ENCODE measurements at places on chromosomes 16 and 17.
A peak's percentile ranks its signal among the peaks of the same experiment; 100 is the strongest.

- no peak overlapping the region for H3K27ac ChIP-seq
- no peak overlapping the region for H3K4me3 ChIP-seq
- no peaks in the 10 kb centered on the region for H3K36me3 ChIP-seq
- H3K4me1 ChIP-seq: no peaks in the 10 kb centered on the region
- DNase-seq: no peak
- H3K27me3 ChIP-seq: peaks cover 1% of the 10 kb centered on the region
These were observed 37.7 kb upstream of the NUFIP2 start for GRCh38 chr17:29331708-29332085.

DNA sequence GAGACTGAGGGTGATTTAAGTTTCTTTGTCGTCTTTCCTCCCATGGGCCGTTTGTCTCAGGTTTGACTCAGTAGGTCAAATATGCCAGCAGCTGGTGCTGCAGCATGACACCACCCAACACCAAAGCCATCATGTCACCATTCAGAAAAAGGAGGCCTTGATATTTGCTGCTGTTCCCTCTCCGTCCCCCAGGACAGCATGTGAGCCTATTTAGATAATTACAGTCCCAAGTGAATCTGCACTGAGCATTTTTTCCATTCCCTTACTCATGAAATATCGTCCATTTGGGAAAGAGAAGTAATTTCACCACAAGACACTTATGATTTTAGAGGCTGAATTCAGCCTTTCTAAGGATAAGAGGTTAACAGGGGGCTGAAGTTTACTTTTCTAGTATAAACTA is 62.2 kb upstream of the ADORA2B start:
- H3K4me3 ChIP-seq: no peak overlapping the region
- H3K27me3 ChIP-seq: no peaks in the 10 kb centered on the region
- H3K27ac ChIP-seq: no peak overlapping the region
- H3K36me3 ChIP-seq: no peaks in the 10 kb centered on the region

- H3K27ac ChIP-seq: no peak overlapping the region
- no peaks in the 10 kb centered on the region for H3K4me1 ChIP-seq
- H3K4me3 ChIP-seq: no peak overlapping the region
These were observed 58.8 kb downstream of the NT5M start for GRCh38 chr17:17361867-17362539.

- no peak overlapping the region for H3K27ac ChIP-seq
- no peaks in the 10 kb centered on the region for H3K27me3 ChIP-seq
- H3K4me3 ChIP-seq: no peak overlapping the region
- H3K4me1 ChIP-seq: peaks cover 34% of the 10 kb centered on the region
- DNase-seq: no peak
These were observed 13.3 kb downstream of the GSE1 start for GRCh38 chr16:85626191-85626981.

DNA sequence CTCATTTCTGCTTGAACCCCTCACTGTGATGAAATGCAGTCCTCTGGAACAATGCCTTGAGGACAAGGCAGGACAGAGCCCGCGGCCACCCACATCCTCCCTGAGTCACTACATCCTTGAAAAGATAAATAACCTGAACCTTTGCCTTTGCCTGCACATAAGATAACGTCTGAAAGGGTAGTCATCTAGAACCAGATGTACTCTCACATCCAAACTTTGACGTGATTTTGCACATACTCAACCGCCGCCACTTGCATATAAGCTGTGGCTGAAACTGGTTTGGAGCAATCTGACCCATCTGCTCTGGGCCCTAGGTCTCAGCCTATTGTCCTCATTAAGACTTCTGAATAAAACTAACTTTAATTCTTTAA is 252.1 kb downstream of the PHKB start:
- DNase-seq: no peak
- H3K27me3 ChIP-seq: peaks cover 3% of the 10 kb centered on the region
- peaks cover 3% of the 10 kb centered on the region for H3K4me1 ChIP-seq
- no peaks in the 10 kb centered on the region for H3K36me3 ChIP-seq

- no peaks in the 10 kb centered on the region for H3K36me3 ChIP-seq
- no peaks in the 10 kb centered on the region for H3K27me3 ChIP-seq
- no peak for DNase-seq
- no peaks in the 10 kb centered on the region for H3K4me1 ChIP-seq
These were observed 185.7 kb downstream of the IRX5 start for GRCh38 chr16:55116165-55116920.

GRCh38 chr16:86519649-86520316 is 9.5 kb downstream of the FOXF1 start:
- no peak overlapping the region for H3K4me3 ChIP-seq
- peaks cover 3% of the 10 kb centered on the region for H3K4me1 ChIP-seq
- no peaks in the 10 kb centered on the region for H3K36me3 ChIP-seq

DNA sequence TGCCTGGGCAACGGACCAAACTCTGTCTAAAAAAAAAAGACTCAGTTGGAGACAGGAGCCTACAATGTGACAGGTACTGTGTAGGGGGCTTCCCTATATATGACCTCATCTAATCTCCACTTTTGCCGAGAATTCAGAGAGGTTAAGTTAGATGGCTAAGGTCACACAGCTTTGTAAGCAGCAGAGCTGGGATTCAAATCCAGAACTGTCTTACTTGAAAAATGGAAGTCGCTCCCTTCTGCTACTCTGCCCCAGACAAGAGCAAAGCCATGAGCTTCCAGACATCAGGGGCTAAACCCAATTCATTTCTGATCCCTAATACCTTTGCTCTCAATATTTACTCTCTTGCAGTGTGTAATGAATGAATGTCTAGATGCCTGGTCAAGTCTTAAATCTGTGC is 41.5 kb upstream of the ABCC12 start:
- DNase-seq: no peak
- H3K4me1 ChIP-seq: no peaks in the 10 kb centered on the region
- no peak overlapping the region for H3K4me3 ChIP-seq
- no peaks in the 10 kb centered on the region for H3K36me3 ChIP-seq
- no peaks in the 10 kb centered on the region for H3K27me3 ChIP-seq

DNA sequence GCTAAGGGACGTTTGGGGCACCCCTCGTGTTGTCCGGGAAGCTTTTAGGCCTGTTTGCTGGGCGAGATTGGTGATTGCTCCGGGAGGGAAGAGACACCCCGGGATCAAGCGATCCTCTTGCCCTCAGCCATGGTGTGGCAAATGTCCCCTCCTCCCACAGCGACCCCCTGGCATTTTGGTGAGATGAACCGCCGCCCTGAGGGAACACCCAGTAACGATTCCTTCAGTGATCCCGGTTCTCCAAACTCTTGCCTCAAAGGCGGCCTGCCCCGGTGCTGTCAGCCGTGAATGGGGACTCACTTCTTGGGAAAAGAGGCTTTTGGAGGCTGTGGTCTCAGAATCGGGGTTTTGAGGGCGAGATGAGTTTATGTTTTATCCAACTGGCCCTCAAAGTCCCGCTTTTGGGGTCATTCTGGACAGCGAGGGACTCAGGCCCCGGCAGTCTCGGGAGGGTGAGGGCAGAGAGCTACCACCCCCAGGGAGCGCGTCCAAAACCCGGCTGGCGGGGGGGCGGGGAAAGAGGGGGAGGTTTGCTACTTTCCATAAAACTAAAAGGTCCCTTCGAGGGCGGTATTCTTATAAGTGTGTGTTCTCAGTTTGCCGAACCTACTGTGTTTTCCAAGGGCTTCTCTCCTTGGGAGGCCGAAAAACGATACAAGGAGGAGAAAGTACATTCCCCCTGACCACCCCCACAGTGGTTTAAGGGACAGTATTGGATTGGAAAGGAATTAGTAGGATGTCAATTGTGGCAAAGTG is 232.7 kb downstream of the MRTFB start:
- peak overlapping the region; percentile 78 for H3K4me3 ChIP-seq
- no peak for DNase-seq
- peaks cover 12% of the 10 kb centered on the region for H3K27me3 ChIP-seq
- no peaks in the 10 kb centered on the region for H3K36me3 ChIP-seq
- peaks cover 32% of the 10 kb centered on the region for H3K4me1 ChIP-seq
- no peak overlapping the region for H3K27ac ChIP-seq

DNA sequence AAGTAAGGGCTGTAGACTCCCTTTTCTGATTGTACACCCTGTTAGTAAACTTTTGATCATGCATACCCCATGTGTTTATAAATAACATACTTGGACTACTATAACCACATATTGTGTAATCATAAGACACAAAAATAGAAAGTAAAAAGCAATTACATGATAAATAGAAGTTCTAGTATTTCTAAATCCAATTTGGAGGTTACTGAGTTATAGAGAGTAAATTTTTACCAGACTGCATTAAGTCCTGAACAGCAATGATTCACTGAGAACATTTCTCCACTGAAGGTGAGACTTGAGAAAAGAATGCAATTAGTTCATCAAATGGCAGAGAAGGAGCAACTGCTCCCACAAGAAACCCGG is 7.7 kb upstream of the TBKBP1 start:
- no peak overlapping the region for H3K4me3 ChIP-seq
- H3K4me1 ChIP-seq: peaks cover 13% of the 10 kb centered on the region
- DNase-seq: no peak
- H3K27ac ChIP-seq: no peak overlapping the region

DNA sequence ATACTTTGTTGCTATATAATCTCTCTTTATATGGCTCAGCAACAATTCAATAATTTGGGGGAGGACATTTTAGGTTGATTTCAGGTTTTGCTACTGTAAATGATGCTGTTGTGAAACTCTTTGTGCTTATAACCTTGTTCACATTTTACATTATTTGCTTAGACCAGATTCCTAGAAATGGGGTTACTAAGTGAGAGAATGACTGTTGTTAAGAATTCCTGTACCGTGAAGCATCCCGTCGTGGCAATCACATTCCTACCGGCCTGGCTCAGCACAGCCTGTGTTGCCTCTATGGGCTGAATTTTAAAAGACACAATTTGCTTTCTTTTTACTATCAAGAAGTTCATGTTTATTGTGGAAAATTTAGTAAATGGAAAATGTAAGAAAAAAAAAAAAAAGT is 31.4 kb downstream of the B9D1 start:
- peaks cover 6% of the 10 kb centered on the region for H3K27me3 ChIP-seq
- peaks cover 4% of the 10 kb centered on the region for H3K4me1 ChIP-seq
- H3K4me3 ChIP-seq: no peak overlapping the region
- DNase-seq: no peak
- H3K27ac ChIP-seq: no peak overlapping the region

DNA sequence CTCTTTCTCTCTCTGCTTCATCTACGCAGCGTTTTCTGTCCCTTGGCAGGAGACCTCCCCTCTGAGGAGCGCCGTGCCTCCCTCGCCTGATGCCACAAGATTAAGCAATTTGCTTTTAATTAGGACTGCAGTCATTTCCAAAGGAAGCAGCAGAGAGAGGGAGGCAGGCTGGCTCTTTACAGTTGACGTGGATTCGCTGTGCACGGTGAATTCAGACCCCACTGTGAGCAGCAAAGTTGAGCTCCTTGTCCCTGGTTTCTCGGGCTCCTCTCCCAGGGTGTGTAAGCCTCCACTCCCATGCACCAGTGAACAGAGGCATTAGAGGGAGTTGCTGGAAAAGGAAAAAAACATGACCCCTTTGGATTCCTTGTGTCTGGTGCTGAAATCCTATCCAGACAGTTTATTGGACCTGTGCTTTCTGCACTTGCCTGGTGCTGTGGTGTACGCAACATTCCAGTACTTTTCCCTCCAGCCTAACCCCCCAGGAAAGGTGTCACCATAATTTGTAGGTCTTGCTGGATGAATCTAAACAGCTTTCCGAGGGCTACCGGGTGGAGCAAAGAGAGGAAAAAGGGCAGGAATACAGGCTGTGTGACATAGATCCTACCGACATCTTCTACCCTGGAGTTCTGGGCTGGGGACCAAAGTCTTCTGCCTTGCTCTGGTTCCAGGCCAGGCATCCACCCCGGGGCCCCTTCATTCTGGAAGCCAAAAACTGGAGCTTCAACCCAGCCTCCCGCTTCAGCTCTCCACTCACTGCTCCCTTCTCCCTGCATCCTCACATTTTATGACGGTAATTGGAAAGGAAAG is 171.0 kb downstream of the MAF start:
- no peak overlapping the region for H3K4me3 ChIP-seq
- H3K36me3 ChIP-seq: no peaks in the 10 kb centered on the region
- H3K4me1 ChIP-seq: no peaks in the 10 kb centered on the region
- DNase-seq: no peak

DNA sequence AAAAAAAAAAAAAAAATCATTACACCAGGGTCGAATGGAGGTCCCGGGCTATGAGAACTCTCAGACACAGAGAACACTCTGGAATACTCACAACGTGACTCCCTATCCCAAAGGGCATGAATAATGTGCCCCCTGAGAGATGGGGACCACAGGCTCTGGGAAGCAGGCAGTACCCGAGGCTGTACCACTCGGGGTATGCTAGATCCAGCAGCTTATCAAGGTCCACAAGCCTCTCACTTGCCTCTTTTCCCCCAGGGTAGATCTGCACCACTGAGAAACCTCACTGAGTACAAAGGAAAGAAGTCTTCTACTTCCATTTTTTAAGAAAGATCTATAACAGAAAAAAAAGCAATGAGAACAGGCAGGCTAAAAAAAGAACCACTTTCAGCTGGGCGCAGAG is 40.5 kb downstream of the WDR59 start:
- DNase-seq: no peak
- no peak overlapping the region for H3K27ac ChIP-seq
- H3K27me3 ChIP-seq: no peaks in the 10 kb centered on the region
- peaks cover 42% of the 10 kb centered on the region for H3K36me3 ChIP-seq
- H3K4me1 ChIP-seq: no peaks in the 10 kb centered on the region

DNA sequence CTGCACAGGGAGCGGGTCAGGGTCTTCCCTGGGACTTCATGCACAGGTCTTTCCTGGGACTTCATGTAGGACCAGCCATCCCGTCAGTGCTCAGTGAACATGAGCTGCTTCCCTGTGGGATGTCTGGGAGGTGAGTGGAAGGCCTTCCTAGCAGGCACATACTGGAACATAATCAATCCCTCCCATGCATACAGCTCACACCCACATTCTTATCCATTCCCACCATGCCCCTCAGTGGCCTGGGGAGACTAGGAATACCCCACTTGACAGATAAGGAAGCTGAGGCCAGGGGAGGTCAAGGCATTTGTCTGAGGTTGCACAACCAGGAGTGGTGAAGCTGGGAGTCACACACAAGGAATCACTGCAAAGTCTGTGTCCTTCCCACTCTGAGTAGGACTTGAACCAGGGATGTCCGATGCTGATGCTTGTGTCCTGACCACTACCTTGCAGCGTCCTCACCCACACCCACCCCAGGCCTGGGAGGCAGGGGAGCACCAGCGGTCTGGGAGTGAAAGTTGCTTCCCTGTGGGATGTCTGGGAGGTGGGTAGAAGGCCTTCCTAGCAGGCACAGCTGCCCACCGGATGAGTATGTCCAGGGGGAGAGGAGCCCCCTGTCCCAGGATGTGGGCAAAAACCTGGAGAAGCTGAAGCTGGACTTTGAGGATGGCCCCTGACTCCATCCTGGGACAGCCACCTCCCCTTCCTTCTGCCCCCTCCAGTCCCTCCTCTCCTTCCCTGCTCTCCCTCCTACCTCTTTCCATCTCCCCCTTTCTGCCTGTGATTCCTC is 1.0 kb upstream of the NLRC5 start:
- H3K4me1 ChIP-seq: peaks cover 75% of the 10 kb centered on the region
- H3K27me3 ChIP-seq: no peaks in the 10 kb centered on the region
- peaks cover 50% of the 10 kb centered on the region for H3K36me3 ChIP-seq
- DNase-seq: no peak
